ENCODE measurements at places on chromosomes 13 and 19.
A peak's percentile ranks its signal among the peaks of the same experiment; 100 is the strongest.

GRCh38 chr13:51477149-51477548, 24.3 kb upstream of the INTS6 start:
- DNase-seq, result no peak

GRCh38 chr19:2083174-2083854, 12.8 kb downstream of the MOB3A start:
- DNase-seq, result no peak

GRCh38 chr13:48728226-48728625, 74.5 kb downstream of the CYSLTR2 start:
- DNase-seq, result no peak

DNA sequence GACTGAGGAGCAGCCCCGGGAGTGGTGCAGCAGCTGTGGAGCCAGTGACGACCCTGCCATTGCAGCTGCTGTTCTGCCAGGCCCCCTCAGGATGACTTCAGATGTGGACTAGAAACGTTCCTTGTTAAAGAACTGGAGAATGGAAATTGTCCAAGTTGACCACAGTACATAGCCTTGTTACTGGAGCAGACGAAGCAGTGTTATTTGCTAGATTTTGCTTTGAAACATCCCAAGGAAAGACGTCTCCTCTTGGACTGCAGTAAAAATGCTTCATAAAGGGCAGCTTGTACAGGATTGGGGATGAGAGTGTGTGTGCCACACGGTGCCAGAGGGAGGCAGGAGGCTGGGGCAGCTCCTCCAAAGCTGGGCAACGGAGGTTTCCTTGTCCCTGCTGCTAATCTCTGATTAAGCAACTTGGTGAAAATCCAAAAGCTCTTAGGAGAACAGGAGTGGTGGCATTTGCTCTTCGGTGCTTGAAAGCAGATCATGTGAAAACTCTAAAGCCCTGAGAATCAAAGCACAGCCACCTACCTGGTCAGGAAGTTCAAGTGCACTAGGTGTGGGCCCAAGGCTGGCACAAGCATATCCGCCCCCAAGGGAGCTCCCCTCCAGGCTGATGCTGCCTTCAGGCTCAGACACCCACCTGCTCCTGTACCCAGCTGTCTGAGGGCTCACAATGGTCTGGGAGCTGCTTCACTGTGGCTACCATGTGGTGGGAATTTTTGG, 34.5 kb downstream of the SHISA2 start:
- DNase-seq, result no peak

- DNase-seq, result no peak
These were observed 22.4 kb upstream of the EBI3 start for GRCh38 chr19:4206818-4207484.

GRCh38 chr13:27375686-27376326, 48.6 kb upstream of the GTF3A start:
- DNase-seq, result no peak

GRCh38 chr13:43405457-43405856, 381.3 kb downstream of the ENOX1 start:
- DNase-seq, result no peak

DNA sequence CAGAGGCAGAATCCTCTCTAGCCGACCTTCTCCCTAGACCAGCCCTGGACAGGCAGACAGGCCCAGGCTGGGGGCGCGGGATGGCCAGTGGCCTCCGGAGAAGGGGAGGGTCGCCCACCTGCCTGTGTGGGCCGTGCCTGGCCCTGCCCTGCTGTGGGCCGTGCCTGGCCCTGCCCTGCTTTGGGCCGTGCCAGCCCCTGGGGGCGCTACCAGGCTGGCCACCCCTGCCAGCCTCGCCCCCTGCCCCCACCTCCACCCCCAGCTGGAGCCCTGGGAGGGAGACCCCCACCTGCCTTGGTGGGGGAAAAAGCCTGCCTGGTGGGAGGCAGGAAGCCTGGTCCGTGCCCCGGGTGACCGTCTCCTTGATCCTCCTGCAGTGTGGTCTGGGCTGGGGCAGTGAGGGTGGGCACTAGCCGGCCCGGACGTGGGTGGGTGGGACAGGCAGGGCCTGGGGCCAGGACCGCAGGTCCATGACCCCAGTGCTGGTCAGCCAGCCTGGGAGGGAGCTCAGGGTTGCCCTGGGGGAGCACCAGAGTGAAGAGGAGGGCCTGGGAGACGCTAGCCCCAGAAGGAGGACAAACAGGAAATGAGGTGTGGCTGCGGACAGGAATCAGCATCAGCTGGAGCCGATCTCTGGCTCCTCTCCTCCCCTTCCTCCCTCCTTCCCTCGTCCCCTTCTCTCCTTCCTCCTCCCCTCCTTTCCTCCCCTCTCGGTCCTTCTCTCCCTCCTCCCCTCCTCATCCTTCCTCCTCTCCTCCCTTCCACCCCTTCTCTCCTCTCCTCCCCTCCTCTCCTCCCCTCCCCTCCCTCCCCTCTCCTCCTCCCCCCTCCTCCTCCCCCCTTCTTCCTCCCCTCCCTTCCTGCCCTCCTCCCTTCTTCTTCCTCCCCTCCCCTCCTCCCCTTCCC, 5.1 kb upstream of the MKNK2 start:
- DNase-seq, result no peak

DNA sequence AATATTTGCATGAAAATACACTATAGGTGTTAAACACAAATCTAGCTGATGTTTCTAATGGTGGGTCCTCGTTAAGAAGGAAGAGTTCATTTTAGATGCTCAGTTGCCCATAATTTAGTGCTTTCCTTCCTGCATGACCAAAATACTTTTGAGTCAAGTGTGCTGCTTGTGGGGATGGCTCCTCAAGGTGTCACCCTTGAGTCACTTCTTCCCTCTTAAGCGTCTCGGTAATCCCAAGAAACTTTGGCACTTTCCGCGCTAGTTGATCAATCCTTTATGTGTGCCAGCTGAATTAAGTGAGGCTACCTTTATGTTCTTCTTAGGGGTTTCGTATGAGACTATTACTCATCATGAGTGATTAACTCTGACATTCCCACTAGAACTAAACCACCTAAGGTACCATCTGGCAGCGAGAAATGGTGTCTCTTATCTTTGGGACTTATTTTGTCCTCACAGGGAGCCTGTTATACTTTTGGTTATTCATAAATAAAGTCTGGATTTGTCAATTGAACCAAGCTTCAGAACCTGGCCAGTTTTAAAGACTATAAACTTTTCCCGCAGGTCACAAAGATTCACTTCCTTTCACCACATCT, 106.8 kb downstream of the NHLRC3 start:
- no peak for DNase-seq

GRCh38 chr13:109780845-109781383, 5.5 kb downstream of the IRS2 start:
- no peak for DNase-seq

- no peak for DNase-seq
These were observed 36.4 kb upstream of the CALM3 start for GRCh38 chr19:46564701-46565100.

DNA sequence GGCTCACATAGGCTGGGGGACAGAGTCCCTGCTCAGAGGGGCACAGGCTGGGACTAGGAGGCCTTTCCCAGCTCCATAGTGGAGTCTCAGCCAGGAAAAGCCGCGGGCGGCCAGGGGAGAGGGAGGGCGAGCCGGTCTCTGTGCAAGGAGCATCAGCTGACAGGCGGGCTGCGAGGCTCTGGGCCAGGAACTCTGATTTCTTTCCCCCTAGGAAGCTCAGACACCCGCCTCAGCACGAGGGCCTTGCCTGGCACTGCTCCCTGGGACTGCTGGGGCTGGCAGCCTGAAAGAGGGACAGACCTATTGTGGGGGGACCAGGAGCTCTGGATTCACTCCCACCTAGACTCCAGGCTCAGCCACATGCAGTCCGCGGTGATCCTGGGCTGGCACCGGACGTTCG, 2.2 kb upstream of the PLK5 start:
- no peak for DNase-seq

DNA sequence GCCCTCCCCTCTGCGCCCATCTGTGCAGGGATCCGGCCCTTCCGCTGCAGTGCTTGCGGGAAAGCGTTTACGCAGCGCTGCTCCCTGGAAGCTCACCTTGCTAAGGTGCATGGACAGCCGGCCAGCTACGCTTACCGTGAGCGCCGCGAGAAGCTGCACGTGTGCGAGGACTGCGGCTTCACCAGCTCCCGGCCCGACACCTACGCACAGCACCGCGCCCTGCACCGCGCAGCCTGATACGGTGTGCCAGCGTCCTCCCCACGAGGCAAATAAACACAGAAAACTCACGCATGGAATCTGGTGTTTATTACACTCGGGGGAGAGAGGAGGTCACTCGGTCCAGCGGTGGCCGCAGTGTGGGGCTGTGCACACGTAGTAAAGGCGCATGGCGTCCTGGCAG, 1.2 kb downstream of the POLR2I start:
- DNase-seq, result no peak

- DNase-seq, result no peak
These were observed 24.9 kb downstream of the SLC8A2 start for GRCh38 chr19:47446534-47447469.

DNA sequence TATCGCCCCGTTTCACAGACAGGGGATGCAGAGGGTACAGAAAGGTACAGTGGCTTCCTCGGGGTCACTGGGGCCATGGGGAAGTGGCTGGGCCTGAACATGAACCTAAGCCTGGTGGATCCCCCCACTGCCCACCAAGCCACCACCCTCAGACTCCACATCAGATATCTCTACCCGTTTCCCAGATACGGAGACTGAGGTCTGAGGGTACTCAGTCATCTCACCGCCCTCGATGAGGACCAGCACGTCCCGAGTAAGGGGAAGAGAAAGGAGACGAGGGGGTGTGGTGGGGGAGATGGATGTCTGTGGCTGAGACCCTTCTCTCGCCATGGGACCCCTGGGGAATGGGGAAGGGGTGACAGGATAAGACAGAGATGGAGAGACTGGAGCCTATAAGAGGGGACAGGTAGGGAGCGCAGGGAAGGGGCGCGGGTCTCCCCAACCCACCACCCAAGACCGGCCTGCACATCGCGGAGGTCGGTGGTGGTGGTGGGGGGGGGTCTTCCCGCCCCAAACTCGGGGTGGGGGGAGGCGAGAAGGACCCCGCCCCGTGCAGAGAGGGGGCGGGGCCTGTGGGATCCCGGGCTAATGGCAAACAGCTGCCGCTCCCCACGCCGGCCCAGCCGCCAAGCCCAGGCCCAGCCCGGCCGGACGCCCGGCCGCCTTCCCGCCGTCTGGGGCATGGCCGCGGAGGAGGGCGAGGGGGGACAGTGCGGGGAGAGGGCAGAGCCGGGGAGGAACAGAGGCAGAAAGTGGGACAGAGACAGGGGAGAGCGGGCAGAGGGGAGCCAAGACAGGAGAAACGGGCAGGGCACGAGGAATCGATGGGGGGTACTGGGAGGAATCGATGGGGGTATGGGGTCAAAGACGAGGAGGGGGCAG, 698 bp downstream of the KANK2 start:
- no peak for DNase-seq

DNA sequence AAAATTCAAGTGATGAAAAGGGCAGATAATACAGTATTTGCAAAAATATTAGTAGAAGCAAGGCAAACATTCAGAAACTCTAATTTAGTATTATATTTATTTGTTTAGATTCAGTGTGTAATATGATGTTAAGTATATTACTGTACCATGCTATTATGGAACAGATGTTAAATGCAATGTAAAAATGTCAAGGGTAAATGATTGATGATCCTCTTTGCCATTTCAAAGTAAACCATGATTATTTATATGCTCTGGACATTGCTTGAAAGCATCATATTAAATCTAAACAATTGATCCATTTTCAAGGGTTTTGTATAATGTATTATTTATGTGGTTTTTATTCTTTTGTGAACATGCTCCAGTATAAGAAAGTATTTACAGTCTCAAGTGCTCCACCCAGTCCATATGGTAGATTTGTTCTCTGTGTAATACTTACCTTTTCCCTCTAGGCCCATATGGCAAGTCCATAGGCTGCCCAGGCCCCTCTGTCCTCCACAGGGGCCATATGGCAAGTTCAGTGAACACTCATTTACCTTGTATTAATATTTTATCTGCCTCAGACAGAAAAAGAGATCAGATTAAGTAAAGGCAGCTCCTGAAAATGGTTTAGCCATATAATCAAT, 353.5 kb downstream of the DACH1 start:
- DNase-seq, result peak; percentile 85

DNA sequence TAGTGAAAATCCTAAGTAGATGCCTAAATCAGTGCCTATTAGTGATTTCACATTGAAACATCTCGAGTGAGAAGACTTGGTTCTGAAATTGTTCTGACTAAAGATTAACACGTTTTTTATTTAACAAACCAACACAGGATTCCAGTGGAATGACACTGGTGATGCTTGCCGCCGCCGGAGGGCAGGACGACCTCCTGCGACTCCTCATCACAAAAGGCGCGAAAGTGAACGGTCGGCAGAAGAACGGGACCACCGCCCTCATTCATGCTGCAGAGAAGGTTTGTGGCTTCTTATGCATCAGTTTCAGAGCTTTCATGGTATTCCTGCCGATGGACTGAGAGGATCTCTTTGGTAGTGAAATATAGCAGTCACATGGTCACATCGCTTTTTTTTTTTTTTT, 28.1 kb downstream of the MPHOSPH8 start:
- DNase-seq, result no peak

GRCh38 chr13:48334534-48335127, 31.1 kb downstream of the RB1 start:
- no peak for DNase-seq

DNA sequence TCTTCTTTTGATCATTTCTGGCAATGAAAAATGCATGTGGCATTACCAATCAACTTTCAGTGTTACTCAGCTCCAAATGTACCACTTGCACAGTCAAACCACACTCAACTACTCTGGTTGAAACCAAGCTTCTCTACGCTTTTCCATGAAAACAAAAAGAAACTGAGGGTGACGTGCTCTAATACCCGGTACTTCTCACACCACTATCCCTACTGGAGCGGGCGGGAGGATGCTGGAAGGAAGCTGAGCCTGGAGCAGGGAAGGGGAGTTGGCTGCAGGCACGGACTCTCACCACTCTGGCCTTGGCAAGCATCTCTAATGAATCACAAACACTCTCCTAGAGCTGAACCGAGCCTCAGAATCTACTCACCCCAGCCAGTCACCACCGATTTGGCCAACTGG, 48.2 kb downstream of the STK24 start:
- DNase-seq, result no peak

DNA sequence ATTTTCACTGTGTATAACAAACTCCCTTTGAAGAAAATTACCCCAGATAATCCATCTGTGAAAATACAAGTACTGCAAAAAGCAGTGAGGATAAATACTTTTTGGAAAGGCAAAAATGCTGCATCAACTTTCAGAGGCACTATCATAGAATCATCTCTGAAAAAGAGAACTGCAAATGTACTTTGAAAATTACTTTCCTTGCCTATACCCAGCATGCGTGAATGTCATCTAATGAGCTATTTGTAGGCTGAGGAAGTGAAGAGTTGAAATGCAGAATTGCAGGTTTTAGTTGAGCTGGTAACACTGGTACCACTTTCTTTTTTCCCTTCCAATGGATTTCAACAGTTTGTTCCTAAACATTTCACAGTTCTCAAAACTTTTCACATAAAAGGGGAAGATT, 196.7 kb downstream of the TBC1D4 start:
- DNase-seq, result no peak

DNA sequence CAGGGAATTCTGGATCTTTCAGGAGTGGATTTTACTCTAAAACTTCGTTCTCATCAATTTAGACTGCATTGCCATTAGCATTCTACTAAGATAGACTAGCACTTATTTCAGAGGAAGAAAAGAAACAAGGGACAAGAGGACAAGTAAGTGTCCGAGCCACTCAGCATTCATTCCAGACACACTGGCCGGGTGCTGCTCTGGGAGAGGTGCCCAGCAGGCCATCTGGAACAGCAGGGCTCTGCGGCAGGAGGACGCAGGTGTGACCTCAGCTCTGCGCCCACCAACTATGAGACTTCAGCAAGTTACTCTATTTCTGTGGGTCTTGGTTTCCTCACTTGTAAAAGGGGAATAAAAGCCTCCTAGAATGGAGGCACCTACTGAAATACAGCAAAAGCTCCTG, 4.2 kb downstream of the EPS15L1 start:
- DNase-seq, result no peak

- DNase-seq, result no peak
These were observed 2.8 kb downstream of the PALM3 start for GRCh38 chr19:14059093-14059480.
